ENCODE measurements at places on chromosomes 6 and 20. TPM values are rescaled to one million over a fixed set of nuclear protein-coding genes. Genes with fewer than 3 reads are reported as not detected.

The TRIM31 gene
- total RNA-seq: not detected

DNA sequence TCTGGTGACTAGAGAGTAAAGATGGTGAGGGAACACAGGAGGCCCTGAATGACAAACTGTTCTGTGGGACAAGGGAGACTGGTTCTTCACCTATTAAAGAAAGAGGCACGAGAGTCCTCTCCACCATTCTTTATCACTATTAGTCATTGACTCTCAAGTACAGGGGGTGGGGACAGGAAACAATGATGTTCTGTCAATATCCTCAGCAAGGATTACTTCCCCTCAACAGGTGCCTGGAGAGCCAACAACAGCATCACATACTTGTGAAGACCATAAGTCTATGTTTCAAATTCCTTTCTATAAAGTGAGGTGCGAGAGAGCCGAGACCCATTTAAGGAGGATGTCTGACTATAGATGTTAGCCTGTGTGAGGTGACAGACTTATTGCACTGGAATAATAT, 72.4 kb upstream of the TBC1D7 start:
- DNase-seq: no peak

- peak; percentile 68 for DNase-seq
These were observed 9.8 kb upstream of the HECA start for GRCh38 chr6:139124887-139125672.

DNA sequence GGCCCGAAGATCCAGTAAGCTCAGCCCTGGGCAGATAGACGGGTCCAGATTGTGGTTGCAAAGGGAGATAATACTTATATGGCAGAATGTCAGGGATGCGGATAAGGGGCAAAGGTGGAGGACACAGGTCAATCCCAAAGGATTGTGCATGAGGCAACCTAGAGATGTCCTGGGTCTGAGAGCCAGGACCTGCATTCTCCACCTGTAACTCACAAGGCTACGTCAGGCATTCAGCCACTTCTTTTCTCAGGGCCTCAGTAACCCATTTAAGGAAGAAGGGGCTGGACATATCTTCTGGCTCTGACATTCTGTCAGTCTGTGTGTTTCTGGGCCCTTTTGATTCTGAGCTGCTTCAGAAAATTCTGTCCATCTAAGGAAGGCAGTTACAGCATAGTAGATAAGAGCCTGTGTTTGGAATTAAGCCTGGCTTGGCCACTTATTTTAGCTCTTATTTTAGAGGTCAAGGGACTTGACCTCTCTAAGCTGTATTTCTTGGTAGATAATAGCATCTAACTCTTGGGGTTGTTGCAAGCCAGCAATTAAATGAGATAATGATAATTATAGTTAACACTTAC, 40.2 kb downstream of the CNBD2 start:
- no peak for DNase-seq

The SLPI gene
- 5.7 TPM for total RNA-seq

The ABRACL gene
- total RNA-seq: 7.9 TPM

GRCh38 chr20:4667371-4667773, 54.3 kb upstream of the PRND start:
- DNase-seq: no peak

DNA sequence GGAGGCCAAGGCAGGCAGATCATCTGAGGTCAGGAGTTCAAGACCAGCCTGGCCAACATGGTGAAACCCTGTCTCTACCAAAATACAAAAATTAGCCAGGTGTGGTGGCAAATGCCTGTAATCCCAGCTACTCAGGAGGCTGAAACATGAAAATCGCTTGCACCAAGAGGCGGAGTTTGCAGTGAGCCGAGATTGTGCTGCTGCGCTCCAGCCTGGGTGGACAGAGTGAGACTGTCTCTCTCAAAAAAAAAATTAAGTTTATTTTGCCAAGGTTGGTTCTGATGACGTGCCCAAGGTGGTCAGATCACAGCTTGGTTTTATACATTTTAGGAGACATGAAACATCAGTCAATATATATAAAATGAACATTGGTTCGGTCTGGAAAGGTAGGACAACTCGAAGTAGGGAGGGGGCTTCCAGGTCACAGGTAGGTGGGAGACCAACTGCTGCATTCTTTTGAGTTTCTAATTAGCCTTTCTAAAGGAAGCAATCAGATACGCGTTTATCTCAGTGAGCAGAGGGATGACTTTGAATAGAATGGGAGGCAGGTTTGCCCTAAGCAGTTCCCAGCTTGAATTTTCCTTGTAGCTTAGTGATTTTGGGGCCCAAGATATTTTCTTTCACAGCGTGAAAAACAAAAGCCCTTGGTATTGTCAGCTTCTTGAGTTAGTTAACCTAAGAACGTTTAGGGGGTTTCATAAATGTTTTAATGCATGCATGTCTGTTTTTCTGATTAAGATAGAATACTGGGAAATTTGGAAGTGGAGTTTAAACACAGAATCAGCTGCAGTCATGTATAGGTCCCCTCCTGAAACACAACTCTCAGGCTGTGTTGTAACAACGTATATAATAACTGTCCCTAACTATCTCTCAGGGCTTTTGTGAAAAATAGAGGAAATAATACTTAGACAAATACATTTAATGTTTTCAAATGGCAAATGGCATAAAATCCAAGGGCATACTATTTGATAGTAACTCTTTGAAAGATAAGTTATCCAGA, 16.7 kb downstream of the ACOT13 start:
- no peak for DNase-seq

DNA sequence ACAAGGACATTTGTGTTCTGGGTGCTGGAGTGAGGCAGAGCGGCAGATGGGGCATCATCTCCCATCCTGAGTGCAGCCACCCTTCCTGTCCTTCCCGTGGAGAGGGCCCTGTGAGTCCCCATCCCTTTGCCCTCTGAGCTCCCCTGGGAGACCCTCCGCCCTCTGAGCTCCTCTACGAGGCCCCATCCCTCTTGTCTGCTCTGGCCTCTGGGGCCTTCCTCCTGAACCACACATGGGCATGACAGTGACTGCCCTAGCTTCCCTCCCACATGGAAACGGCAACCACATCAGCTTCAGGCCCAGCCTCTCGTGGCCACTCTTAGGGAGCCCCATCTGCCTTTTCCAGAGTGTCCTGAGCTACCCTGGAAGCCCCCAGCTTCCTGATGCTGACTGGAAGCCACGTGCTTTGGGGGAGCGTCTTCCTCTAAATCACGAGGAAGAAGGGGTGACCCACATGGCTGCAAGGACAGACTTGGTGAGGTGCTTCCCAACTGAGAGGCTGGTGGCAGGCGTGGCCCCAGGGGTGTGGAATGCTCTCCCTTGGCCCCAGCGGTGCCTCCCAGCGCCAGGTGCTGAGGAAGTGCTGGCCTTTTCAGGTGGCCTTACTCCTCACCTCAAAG, 52.6 kb downstream of the GINS1 start:
- no peak for DNase-seq

- DNase-seq: no peak
These were observed 270.5 kb downstream of the ESR1 start for GRCh38 chr6:152078001-152078400.

DNA sequence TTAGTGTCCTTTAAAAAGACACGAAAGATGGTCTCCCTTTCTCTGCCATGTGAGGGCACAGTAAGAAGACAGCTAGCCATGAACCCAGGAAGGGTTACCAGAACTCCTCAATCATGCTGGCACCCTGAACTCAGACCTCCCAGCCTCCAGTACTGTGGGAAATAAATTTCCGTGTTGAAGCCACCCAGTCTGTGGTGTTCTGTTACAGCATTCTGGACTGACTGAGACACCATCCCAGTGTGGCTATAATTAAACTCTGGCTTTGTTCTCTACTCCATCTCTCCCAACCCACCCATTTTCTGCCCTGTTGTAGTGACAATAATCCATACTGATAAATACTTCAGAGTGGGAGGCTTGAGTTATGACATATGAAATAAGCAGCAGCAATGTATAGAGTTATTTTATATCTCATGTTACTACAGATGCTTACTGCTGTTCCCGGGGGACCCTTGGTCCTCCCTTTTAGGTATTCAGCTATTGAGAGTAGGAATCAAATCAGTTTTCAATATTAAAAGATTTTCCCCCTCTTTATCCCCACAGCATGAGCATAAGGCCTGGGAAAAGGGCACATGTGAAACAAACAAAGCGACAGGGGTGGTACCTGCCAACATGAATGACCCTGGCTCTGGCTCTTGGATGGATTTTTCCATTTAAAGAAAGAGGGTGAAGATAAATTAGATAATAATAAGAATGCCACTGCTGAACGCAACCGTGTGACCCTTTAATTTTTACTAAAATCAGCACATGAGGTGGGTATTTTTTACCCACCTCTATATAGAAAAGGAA, 224.3 kb upstream of the SLC35B3 start:
- no peak for DNase-seq

The VSTM2L gene
- 17.7 TPM for total RNA-seq

DNA sequence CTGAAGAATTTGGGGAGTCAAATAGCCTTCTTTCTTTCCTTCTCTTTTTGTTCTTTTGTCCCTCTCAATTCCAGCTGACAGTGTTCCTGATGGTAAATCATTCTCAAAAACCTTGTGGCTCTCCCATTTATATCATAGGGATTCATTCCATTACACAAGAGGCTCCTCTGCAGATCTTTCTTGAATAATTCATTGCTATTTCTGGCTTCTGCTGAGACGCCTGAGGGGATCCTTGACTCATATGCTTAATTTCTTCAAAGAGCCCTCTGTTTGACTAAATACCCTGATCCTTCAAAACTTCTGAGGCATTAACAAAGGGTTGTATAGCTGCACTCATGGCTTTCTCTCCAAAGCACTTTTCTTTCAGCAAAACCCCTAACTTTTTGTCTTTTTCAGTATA, 289.3 kb downstream of the FARS2 start:
- no peak for DNase-seq

- no peak for DNase-seq
These were observed 23.8 kb upstream of the GCM1 start for GRCh38 chr6:53172468-53172803.

The HTR1E gene
- total RNA-seq: not detected

- DNase-seq: no peak
These were observed 41.6 kb downstream of the C6orf15 start for GRCh38 chr6:31070711-31071197.

The PXT1 gene
- not detected for total RNA-seq

GRCh38 chr6:22271081-22271480, 25.8 kb downstream of the PRL start:
- no peak for DNase-seq

- DNase-seq: no peak
These were observed 70.3 kb downstream of the NKAIN2 start for GRCh38 chr6:123873974-123874373.

- DNase-seq: no peak
These were observed 20.6 kb downstream of the DTNBP1 start for GRCh38 chr6:15642276-15642675.

GRCh38 chr6:129875610-129876520, 14.8 kb upstream of the TMEM244 start:
- DNase-seq: no peak

DNA sequence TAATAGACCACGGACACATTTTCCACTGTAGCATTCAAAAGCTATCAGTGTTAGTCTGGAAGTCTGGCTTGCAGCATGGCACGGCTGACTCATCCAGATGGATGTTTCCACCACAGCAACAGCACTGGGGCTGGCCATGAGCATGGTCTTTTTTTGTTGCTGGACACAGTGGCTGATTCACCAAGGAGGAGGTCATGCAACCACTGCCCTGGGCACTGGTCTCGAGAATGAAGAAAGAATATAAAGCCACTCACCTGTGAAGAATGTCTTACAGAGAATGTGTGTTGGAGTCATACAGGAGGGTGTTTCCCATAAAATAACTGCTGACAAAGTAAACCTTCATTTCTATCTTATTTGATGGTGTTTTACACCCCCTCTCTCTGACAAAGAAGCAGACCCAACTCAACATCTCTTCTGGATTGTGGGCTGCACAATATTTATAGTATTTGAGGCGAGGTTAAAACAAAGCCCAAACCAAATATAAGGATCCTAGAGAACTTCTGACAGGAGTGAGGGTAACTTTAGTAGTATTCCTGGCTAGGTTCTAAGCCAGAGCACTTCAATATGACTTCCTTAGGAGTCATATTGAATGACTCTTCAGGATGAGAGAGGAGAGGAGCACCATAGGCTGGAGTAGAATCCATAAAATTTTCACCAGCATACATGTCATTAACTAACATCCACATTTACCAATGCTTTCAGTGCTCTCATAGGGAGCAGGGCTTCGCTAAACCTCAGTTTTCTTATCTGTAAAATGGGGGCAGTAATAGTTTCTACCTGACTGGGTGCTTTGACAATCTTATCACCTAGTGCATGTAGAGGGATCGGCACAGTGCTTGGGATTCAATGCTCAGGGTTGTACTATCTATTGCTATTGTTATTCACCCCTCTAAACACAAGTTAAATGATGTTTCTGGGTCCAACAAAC, 121.4 kb downstream of the KIF13A start:
- peak; percentile 77 for DNase-seq

DNA sequence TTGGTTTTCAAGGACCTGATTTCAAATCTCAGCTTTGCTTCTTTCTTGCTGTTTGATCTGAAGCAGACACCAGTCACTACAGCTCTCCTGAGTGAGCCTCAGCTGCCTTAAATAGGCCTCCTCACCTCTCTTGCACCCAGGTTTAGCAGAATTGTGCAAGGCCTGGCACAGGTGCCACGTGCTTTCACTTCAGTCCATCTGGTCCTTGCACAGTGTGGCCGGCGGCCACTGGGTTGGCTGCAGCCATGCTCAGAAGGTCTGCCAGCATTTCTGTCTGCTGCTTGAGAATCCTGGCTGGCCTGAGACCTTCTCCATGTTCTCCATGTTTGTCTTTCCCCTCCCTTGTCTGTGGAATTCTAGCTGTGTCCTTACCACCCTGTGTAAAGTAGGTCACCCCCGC, 14.5 kb upstream of the DAAM2 start:
- peak; percentile 67 for DNase-seq

The RNF182 gene
- not detected for total RNA-seq

- DNase-seq: no peak
These were observed 18.0 kb upstream of the TBC1D22B start for GRCh38 chr6:37239526-37239925.

- DNase-seq: no peak
These were observed 230.1 kb upstream of the MOCS1 start for GRCh38 chr6:40164345-40164755.

The KLC4 gene
- total RNA-seq: 30.0 TPM

The TUBB2B gene
- total RNA-seq: 0.97 TPM

The OR12D1 gene
- not detected for total RNA-seq

GRCh38 chr6:16518265-16518664, 243.0 kb downstream of the ATXN1 start:
- DNase-seq: no peak

DNA sequence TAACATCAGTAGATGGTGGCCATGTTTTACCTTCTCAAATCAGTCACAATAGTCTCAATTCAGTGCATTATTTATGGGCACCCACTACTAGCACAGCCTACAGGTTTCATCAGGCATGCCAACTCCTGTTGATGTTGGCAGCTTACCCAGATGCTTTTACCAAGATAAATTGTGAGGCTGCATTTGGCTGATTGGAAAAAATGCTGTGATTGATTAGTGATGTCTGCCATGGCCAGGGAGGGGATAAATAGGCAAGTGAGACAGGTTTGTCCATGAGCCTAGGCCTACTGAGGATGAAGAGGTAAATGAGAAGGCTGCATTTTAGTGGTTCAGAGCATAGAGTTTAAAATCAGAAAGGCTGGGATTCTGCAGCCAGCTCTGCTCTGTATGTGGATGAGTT, 227.1 kb downstream of the NFATC2 start:
- DNase-seq: no peak

The BMP5 gene
- 2.3 TPM for total RNA-seq

GRCh38 chr20:38569747-38570525, 11.1 kb upstream of the ADIG start:
- DNase-seq: no peak

The TMEM170B gene
- total RNA-seq: 4.8 TPM

The POU3F2 gene
- total RNA-seq: not detected

- DNase-seq: no peak
These were observed 257.1 kb upstream of the TAB2 start for GRCh38 chr6:149060300-149060984.

GRCh38 chr6:105320765-105321164, 82.1 kb downstream of the PREP start:
- no peak for DNase-seq

Data from Right ventricle myocardium inferior (tissue), 1 donor.